ENCODE measurements at places on chromosomes 6 and 20.
A peak's percentile ranks its signal among the peaks of the same experiment; 100 is the strongest.

- DNase-seq: no peak
Observed at GRCh38 chr6:35776364-35777215, at the start of gene CLPSL2. TSS of gene CLPSL2 (plus strand) at chr6:35776598. CDS start at chr6:35776619, 21 bp downstream.

DNA sequence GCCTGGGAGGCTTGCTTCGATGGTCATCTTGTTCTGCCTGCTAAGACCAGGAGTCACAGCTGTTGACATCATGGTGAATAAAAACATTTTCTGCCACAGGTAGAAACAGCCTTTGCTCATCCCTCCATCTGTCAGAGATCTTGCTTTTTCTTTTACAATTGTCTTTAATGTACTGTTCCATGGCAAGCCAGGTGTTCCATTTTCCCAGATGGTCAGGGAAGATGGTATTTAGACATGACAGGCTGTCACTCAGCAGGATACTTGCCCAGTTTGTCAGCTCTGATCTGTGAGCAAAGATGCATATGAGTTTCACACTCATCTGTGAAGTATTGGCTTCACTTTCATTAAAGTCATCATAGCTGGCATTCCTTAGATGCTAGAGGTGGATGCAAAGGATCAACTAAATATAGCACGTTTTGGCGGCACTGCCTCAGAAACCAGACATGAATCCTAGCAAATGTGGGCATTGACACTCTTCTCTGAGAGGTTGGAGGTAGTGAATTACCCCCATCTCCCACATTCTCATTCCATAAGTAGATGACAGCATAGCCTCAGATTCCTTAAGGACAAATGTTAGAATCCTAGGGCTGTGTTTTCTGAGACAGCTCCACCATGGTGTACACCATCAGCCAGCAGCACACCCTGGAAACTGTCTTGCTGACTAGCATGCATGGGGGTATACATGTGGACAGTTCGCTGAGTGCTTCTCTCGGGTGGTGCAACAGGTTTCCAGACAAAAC, 4.2 kb downstream of the SSTR4 start:
- DNase-seq: no peak

- DNase-seq: no peak
Observed at GRCh38 chr6:16572317-16572716, 188.9 kb downstream of the ATXN1 start.

GRCh38 chr20:21273755-21274386, 29.3 kb upstream of the XRN2 start:
- DNase-seq: no peak

DNA sequence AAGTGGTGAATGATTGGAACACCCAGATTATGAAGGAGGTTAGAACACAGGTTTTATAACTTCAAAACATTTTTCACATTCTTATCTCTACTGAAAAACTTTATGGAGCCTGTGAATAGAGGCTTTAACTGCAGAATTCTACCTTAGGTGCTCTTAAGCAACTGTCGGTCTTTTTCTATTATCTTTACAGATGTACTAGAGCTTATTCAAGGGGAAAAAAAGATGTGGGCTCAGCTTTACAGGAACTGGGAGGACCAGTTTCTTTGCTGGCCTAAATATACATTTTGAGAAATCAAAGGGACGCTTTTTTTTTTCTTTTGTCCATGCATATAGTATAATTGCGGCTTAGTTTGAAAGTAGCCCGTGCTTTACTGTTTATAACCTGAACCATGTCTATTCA, 58.9 kb downstream of the UST start:
- no peak for DNase-seq

GRCh38 chr6:54419885-54420284, 111.6 kb downstream of the TINAG start:
- DNase-seq: no peak

GRCh38 chr6:1572892-1573291, 36.8 kb upstream of the FOXC1 start:
- no peak for DNase-seq

DNA sequence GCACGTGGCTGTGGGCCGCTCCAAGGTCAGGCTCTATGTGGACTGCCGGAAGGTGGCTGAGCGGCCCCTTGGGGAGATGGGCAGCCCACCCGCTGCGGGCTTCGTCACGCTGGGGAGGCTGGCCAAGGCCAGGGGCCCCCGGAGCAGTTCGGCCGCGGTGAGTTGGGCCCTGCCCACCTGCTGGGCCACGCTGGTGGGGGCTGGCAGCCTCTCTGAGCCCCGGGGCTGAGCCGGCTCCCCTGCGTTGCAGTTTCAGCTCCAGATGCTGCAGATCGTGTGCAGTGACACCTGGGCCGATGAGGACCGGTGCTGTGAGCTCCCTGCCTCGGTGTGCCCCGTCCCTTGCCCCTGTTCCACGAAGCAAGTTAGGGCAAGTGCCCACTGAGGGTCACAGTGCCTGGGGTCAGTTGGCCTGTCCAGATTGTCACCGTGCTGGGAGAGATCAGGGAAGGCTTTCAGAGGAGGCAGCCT, 27.1 kb downstream of the COL20A1 start:
- DNase-seq: no peak

DNA sequence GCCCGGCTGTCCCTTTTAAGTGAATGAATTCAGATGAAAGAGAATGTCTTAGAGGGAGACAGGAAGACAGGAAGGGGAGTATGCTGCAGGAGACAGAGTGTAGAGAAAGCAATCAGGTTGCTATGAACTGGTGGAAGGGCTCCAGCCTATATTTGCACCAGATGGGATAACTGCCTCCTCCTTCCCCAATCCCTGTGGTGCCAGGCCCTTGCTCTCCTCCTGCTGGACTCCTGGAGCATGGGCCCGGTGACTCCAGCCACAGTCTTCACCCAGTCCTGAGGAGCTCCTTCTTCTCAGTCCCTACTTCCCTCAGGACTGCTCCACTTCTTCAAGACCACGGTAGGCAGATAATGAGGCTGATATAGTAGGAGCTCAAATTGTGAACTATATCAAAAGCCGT, 91.8 kb downstream of the TMEM200A start:
- DNase-seq: no peak

- no peak for DNase-seq
Observed at GRCh38 chr6:508614-509013, 117.1 kb downstream of the IRF4 start.

GRCh38 chr20:16771213-16771612, 23.1 kb downstream of the OTOR start:
- DNase-seq: no peak

DNA sequence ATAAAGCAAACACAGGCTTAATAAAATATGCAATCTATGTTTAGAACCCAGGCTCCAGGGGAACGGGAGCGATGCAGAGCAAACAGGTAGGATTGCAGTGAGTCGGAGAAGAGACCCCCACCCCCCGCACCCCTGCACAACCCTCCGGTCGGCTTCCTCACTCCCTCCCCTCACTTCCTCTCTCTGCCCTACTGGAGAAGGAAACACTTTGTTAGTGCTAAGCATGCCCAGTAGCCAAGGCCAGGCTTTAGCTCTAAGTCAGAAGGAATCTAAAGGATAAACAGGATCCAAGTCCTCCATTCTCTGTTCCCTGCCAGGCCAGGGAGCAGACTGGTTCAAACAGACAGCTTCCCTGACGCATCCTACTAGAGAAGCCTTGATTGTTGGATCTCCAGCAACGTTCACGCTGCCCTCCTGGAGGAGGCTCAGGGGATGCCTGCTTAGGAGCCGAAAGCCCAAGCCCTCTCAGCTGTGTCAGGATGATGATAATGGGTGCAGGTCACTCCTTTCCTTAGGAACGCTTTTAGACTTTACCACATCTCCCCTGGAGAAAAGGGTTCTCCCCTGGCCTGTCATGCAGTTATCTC, 14.7 kb downstream of the FOXQ1 start:
- no peak for DNase-seq

GRCh38 chr6:126633373-126633772, 293.5 kb downstream of the CENPW start:
- DNase-seq: no peak

GRCh38 chr20:57460781-57461465, 64.0 kb downstream of the CTCFL start:
- DNase-seq: no peak

DNA sequence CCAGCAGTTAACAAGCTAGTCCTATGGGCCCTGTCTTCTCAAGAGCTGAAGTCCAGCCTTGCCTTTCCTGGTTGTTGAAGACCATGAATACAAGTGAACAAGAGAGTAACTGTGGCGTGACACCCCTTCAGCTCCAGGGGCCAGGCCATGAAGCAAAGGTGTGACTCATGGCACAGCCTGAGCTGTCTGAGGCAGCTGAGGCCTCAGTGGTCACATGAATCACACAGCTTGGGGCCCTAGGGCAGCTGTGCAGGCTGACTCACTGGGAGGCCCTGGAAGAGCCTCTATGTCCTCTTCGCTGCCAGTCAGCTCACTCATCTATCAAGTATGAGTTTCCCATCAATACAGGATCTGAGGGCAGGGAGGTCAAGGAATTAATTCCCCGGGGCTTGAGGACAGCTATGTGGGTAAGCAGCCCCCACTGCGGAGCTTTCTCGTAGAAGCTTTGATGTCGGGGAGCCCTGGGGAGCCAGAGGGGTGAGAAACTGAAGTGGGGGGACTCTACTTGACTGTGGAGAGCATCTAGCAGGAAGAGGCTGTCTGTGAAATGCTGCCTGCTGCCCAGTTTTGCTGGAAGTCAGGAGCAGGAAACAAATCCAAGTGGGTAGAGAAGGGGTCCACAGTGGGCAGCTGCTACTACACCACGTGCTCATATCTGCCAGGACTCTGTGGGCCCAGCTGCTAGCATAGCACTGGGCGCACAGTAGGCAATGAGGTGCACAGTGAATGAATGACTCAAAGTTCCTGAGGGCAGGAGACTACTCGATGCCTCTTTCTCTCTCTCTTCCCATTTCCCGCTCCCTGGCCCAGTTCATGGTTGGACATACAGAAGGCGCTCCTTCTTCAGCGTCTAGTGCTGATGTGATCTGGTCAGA, 13.7 kb upstream of the FAM83C start:
- peak; percentile 48 for DNase-seq

DNA sequence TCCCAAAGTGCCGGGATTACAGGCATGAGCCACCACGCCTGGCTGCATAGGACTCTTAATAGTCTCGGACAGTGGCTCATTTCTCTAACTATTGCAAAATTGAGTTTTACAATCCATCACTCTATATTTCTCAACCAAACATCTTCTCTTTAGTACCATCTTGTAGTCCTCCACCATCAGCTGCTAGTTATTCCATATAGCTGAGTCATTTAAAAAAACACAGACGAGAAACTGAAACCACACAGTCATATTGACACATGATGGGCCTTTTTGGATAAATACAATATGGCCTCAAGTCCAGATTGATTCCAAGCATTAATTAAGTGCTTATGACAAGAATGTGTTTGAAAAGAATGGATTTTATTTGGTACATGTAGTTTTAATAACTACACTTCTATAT, 599.1 kb downstream of the MEI4 start:
- DNase-seq: no peak

- DNase-seq: no peak
Observed at GRCh38 chr6:33854572-33855030, 50.8 kb upstream of the MLN start.

- DNase-seq: no peak
Observed at GRCh38 chr6:151121900-151122299, 117.9 kb upstream of the AKAP12 start.

- no peak for DNase-seq
Observed at GRCh38 chr6:64486578-64487351, 851.2 kb downstream of the PHF3 start.

DNA sequence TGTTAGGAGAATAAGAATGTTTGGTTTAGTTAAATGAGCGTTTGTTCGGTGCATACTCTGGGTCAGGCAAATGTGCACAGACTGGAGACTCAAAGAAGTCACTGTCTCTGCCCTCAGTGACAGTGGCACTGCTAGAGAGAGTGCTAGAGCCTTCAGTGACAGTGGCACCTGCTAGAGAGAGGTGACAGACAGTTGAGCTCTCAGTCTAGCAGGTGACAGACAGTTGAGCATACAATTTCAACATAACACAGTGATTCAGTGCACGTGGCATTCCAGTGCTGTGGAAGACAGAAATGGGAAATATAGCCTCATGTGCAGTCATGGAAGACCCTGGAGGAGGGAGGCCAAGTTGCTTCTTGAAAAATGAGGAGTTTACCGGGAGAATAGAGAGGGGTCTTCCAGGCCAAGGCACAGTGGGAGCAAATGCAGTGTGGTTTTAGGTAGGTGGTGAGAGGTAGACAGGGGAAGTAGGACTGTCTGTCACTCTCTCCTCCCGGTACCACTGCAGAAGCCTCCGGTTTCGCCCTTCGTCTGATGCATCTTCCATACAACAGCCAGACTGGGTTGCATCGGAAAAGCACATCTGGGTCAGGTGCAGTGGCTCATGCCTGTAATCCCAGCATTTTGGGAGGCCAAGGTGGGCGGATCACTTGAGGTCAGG, 107.9 kb upstream of the CLDN20 start:
- no peak for DNase-seq

- no peak for DNase-seq
Observed at GRCh38 chr6:21359926-21360325, 233.6 kb upstream of the SOX4 start.

DNA sequence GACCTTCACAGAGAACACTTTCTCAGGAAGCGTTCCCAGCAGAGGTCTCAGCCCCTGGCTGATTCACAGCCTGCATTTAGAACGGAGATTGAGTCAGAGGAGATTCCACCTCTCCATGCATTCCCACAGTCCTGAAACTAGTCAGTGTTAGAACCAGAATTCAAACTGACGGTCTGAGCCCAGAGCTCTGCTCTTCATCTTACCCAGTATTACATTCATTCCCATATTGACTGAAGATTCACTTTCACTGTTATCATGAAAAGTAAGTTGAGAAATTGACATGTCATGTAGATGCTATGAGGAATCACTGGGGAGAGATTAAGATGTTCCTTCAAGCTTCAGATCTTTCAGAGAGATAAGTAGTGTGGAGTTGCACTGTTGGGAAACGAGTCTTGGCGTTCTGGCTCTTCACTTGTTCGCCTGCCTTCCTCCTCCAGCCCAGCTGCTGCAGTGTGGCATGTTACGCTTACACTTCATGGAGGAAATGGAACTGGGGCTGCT, 28.3 kb downstream of the MAS1 start:
- no peak for DNase-seq

- DNase-seq: no peak
Observed at GRCh38 chr6:116764961-116765841, at the start of gene FAM162B. TSS of gene FAM162B (minus strand) at chr6:116765719. CDS start at chr6:116765576, 143 bp downstream.

GRCh38 chr6:130107710-130108109, 89.3 kb downstream of the L3MBTL3 start:
- no peak for DNase-seq

GRCh38 chr20:17871181-17871580, 97.4 kb downstream of the SNX5 start:
- no peak for DNase-seq

DNA sequence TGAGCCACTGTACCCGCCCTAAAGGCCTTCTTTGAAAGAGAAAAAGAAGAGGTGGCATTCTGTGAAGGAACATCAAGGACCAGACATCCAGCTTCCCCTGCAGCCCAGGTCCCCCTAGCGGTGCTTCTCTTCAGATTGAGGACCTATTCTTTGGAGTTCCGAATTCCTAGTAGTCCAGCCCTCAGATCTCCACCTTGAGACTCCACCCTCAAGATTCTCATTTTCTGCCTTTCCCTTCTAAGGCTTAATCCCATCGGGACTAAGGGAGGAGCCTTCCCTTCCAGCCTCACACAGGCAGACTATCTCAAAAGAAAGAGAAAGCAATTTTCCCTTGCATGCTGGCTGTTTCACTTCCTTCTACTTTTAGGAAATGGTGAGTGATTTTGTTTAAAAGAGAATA, 32.5 kb downstream of the MUC22 start:
- DNase-seq: no peak

All from bone marrow (tissue), 2 donors.